CD8-positive, alpha-beta memory T cell (primary cell): ENCODE measurements at places on chromosomes 11 and 22.
A peak's percentile ranks its signal among the peaks of the same experiment; 100 is the strongest.

DNA sequence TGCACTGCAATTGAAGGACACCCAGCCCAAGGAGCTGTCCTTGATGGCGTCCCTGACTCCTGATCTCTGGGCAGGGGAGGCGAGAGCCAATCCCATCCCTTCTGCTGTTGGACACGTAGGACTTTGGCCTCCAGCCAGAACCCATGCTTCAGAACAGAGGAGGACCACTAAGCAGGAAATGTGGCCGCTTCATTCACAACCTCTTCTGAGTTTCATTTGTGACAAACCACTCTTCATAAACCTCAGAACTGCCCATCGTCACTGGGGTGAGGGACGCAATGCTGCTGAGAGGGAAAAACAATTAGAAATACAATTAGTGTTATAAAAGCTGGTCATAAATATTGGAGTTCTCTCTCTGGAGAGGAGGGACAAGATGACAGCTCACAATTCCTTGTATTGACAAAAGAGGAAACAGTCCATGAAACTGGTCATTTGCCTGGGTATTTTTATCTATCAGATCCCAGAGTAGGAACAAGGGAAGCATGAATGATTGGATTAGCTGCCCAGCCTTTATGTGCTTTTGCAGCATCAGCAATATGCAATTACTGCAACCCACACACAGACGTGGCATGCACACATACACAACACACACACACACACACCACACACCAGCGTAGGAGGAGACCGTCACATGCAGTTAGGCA is 216.5 kb upstream of the CADM1 start:
- DNase-seq: no peak

DNA sequence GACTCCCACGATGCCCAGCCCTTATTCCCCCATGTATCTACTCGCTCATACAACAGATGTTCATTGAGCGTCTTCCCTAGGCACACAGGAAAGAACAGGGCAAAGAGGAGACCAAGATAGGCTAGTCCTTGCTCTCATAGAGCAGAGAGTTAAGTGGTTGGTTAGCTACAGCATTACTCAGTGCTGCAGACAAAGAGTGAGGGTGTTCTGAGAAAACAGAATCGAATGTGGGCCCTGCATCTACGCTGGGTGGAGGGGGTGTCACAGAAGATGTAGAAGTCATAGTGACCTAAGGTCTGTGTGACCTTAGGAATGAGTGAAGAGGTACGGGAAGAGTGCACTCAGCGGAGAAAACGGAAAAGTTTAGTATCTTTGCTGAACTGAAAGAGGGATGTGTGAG is 12.3 kb downstream of the PSMD13 start:
- DNase-seq: no peak

DNA sequence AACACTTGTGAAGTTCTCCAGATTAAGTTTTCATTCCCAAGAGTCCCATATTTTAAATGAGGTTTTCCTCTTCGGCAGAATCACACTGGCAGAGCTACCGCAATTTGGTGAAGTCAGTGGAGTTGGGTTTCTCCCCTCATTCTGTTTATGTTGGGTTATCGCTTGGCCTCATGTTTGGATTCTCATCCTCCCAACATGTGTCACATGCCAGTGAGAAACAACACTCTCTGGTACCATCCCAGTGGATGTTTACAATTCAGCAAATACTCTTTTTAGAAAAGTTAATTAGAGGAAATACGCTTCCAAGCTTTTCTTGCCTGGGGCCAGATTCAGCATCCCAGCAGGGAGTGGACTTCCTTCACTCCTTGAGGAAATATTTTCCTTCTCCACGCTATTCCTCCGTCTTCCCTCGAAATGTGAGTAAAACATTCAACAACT is 2.1 kb downstream of the PAMR1 start:
- no peak for DNase-seq

- DNase-seq: no peak
Measured at GRCh38 chr22:33952776-33953175, 32.5 kb upstream of the LARGE1 start.

DNA sequence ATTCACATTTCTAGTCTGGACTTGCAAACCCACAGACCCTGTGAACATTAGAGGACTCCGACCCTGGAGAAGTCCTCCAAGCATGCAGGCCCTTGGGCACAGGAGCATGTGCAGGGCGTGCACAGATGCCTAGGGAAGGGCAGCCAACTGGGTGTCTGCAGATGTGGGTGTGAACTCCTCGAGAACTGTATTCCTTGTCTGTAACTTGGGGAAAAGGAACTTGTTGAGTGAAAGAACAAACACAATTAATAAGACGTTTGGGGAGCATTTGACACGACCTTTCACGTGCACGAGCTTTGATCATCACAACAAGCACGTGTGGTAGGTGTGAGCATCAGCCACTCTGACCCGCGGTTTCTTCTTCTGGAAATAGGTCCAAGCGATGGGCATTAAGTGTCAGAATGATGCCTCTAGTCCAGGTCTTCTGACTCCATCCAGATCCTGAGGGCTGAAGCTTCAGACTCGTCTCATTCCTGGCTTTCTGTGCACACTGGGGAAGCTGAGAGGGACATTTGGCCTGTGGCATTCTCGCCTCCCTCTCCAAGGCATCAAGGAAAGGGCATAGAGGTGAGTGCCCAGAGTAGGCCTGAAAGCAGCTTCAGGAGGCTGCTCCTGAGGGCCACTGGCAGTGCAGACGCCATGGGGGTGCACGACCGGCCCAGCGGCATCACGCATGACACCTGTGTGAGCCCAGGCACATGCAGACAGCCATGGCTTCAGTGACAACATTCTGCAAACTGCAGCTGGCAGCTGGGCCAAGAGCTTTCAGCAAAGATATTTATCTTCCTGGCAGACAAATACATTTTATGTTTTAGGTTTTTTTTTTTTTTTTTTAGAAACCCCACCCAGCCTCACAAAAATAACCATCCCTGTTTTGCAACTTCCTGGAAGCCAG is 32.5 kb downstream of the ALX4 start:
- no peak for DNase-seq

GRCh38 chr11:78168539-78169477 is 19.6 kb downstream of the KCTD21 start:
- DNase-seq: no peak

- DNase-seq: no peak
Measured at GRCh38 chr11:72430741-72431570, 3.4 kb downstream of the CLPB start.

DNA sequence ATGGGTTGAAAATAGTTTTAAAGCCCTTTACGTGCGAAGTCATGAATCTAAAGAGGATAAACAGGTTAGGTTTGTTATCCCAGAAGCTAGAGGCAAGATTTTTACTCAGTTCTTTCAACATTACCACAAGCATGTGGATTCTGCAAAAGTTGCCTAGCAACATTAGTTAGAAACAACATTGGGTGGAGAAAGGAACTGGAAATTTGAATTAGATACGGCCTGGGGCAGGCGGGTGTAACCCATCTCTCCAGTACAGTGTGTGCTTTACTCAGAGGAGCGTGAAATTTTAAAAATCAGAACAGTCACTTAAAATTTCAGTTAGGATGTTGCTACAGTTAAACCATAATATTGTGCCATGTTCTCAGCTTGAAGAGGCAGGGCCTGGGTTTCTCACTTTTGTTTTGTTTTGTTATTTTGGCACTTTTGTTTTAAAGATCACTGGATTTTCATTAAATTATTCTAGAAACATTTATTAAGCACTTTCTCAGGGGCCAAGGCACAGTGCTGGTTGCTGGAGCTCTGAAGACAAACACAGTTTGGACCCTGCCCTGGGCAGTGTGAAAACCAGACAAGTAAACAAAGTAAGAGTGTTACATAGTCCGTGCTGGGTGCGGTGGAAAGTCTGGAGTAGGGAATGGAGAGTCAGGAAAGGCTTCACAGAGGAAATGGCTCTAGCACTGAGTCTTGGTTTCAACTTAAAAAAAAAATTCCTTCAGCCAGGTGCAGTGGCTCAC is 4.4 kb upstream of the WEE1 start:
- peak; percentile 4 for DNase-seq

DNA sequence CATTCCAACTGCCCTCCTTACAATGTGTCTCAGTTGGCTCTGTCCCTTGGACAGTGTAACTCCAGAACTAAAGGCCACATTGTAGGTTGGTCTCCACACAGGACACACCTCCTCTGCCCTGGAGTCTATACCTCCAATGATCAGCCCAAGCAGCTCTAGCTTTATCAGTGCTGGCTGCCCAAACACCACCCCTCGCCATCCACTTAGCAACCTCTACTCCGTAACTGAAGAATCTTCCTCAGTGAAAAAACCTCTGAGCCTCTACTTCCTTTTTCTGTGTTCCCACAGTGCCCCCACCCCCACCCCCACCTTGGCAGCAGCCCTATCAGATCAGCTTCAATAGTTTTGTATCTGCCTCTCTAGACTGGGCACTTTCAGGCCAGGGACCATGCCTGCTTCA is 33.4 kb downstream of the SERPINH1 start:
- DNase-seq: no peak

DNA sequence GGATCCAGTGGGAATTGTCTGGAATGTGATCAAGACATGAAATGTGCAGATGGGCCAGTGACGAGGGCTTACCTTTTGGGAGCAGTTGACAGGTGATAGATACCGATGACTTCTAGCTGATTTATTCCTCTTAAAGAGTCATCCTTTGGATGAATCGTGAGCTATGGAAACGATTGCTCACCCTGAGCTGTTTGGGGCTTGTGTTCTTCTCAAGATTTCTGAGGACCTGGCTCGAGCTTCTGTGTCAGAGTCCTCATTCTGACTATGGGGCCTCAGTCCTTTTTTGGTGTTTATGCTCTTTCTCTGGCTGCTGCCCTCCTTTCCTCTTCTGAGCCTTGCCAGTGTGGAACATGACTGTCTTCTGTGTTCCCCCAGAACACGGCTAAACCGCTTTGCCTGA is 11.9 kb upstream of the AMPD3 start:
- DNase-seq: no peak

DNA sequence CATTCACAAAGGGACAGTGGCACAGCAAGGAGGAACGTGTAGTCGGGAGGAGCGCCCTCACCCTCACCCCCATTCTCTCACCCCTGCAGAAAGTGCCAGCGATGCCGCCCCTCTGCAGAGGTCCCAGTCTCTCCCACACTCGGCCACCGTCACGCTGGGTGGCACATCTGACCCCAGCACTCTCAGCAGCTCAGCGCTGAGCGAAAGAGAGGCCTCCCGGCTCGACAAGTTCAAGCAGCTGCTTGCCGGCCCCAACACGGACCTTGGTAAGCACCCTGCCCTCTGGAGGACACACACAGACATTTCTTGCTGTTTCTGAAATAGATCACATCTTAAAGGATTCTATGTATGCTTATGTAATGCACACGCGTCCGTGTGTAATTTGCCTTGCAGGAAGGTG is 34.9 kb downstream of the TBC1D22A start:
- DNase-seq: no peak

GRCh38 chr22:36367479-36367878 is 20.3 kb downstream of the MYH9 start:
- no peak for DNase-seq

DNA sequence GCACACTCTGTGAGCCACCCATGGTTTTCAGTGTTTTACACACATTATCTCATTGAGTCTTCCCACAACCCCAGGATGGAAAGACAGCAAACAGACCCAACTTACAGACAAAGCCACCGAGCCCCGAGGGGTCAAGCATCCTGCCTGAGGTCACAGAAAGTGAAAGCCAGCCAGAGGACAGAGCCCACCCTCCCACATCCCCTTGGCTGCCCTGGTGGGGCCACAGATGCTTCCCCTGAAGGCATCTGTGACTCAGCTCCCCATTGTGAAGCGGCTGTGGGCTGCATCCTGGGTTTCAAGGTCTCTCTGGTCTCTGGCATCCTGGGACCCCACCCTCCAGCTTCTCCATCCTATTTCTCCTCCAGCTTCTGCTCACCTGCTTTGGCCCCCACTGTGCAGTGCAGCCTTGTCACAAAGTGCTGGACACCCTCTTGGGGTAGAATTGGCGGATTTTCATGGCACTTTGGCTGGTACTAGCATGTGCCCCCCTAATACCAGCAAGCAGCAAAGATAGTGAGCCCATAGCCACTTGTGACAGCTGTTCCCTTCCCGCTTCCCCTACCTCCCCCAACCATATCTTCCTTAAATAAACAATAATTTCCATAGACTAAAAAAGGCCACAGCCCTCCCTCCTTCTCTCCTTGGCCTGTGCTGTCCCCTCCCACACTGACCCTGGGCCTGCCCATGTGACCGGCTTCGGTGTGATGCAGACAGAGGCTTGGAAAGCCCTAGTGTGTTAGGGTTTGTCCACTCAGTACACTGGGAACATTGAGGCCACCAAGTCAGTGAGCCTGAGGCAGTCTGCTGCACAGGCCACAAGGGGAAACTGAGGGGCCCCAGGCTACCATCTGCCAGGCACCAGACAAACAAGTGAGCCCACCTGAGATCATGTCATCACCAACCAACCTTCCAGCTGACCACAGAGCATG is 53.9 kb upstream of the SHISAL1 start:
- no peak for DNase-seq

GRCh38 chr22:37733625-37734401 is 37.0 kb downstream of the TRIOBP start:
- no peak for DNase-seq

DNA sequence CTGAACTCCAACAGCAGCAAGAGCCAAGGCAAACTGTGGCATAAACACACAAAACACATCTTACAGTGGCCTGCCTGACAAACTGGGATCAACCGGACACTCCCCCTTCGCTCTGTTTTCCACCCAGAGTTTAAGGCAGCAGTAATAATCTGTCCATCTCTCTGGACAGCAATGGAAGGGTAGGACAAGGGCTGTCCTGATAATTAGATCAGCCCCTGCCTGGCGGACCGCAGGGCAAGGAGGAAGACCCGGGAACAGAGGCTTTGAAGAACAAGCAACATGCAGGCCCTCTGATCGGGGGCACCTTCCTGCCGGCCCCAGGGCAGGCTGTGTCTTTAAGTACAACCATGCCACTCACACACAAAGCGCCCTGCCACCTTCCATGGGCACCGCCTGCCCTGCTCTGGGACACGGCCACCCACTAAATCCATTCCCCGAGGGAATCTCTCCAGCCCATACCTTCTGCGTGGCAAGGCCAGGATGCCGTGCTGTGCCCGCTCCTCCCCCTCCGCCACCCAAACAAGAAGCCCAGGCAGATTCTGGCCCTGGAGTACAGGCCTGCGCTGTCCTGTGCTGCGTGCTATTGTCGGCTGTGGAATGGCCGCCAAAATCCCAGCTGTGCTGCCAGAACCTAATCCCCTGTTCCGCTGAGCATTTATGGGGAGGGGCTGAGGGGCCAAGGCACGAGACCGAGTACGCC is 38.8 kb downstream of the NUMA1 start:
- peak; percentile 46 for DNase-seq

GRCh38 chr11:65911682-65912568 is 6.9 kb downstream of the C11orf68 start:
- no peak for DNase-seq

DNA sequence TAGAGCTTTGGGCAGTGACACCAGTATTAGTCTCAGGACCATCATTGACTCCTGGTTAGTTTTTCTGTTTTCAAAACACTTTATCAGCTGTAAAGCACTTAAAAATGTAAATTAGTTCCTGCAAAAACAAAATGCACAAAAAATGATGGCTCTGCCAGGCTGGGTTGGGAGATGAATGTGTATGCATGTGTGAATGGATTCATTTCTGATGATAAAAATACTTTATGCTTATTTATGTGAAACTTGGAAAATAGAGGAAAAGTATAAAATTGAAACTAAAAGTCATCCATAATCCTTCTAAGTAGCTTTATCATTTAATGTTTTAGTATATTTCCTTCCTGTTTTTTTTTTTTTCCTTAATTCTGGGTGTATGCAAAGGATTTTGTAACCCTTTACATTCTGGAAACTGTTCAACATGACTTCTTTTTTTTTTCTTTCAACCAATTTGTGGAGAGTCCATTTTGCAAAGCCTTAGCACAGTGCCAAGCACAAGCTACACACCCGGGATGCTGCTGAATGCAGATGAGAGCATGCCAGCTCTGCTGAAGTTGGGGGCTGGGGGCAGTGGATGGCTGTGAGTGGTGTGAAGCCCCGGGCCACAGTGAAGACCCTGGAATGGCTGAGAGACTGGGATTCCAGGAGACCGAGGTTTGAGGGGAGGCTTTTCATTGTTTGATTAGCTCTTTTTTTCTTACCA is 37.6 kb downstream of the PTPRJ start:
- DNase-seq: no peak
